Ovary (tissue), 10 donors: ENCODE measurements at places on chromosomes 2 and 18.

- no peak for DNase-seq
These were observed 965 bp upstream of the ELOA2 start for GRCh38 chr18:47036298-47036874.

- DNase-seq: no peak
These were observed 53.3 kb downstream of the PIKFYVE start for GRCh38 chr2:208319391-208319790.

DNA sequence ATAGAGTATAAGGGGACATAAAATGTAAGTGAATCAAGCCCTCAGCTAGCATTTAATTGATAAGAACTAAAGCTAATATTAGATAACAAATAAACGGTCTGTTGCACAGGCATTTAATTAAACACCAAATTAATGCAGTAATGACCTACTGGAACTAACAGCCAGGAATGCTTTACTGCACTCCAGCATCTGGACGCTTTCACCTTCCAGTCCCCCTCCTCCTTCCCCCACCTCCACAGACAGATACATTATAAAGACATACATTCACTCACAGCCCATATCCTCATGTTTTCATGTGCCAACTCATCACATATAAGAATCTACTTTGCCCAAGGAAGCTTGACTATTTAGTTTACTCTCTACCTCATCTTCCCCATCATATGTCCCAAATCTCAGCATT is 337.4 kb upstream of the PIK3C3 start:
- DNase-seq: no peak

GRCh38 chr2:233100192-233100998 is 40.3 kb downstream of the INPP5D start:
- DNase-seq: no peak

DNA sequence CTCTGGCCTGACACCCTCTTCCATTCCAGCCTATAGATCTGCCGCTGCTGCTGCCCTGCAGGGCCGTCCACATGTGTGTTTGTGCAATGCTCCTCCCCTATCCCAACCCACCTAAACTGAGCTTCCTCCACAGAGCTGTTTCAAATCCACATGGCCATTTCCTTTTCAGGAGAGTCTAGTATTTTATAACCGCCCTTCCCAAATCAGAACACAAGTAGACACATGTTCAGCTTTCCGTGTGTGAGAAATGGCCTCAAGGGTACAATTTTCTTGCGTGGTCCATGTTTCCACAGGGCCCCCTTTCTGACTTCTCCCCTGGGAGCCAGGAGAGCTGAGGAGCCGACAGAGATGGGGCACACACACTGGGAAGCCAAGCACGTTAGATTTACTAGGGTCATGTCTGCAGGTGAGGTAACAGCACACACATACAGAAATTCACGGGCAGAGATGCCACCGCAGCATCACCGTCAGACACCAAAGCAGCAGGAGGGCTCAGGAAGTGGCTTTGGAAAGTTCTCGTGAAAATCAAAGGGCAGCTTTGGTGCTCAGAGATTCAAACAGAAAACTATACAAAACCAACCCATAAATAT is 102.9 kb upstream of the TGFA start:
- no peak for DNase-seq

GRCh38 chr2:148903979-148904378 is 29.0 kb downstream of the KIF5C start:
- no peak for DNase-seq

GRCh38 chr2:223215254-223215516 is 163.2 kb downstream of the KCNE4 start:
- DNase-seq: no peak

GRCh38 chr2:183059561-183059960 is 19.0 kb upstream of the DUSP19 start:
- no peak for DNase-seq

DNA sequence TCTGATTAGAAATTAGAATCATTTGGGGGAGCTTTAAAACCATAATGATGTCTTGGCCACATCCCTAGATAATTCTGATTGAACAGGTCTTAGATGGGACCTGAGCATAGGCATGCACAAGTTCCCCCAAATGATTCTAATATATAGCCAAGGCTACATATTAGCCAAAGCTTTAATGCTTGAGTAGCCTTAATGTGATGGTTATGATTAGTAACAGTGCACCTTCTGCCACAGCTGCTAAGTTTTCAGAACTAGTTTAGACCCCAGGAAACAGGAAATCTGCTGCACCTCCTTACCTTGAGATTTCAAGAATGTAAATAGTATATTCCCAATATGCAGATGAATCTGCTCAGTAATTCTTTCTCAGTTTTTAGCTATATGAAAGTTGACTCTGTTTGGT is 119.8 kb downstream of the PTPN4 start:
- DNase-seq: no peak

DNA sequence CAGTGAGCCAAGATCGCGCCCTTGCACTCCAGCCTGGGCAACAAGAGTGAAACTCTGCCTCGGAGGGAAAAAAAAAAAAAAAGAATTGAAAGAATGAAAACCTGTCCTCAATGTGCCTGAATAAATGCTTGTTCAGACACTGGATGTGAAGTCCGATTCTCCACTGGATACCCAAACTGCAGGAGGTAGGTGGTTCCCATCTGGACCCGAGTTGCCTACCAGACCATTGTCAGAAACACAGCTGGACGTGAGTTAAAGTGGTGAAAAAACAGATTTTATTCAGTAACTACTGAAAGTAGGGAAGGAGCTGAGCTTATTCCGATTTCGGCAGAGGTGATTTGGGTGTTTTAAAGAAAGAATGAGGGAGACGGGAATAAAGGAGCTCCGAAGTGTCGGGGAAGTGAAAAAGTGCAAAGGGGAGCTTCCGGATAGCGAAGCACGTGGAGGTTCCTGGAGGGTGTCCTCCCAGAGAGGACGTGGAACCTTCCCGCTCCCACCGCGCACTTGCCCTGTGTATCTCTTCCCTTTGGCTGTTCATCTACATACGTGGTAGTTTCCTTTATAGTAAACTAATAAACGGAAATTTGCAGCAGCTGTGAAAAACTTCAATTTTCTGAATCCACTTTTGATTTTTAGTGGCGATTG is 10.4 kb upstream of the ZDBF2 start:
- no peak for DNase-seq

GRCh38 chr18:76783786-76784484 is 38.4 kb upstream of the ZNF236 start:
- DNase-seq: no peak

DNA sequence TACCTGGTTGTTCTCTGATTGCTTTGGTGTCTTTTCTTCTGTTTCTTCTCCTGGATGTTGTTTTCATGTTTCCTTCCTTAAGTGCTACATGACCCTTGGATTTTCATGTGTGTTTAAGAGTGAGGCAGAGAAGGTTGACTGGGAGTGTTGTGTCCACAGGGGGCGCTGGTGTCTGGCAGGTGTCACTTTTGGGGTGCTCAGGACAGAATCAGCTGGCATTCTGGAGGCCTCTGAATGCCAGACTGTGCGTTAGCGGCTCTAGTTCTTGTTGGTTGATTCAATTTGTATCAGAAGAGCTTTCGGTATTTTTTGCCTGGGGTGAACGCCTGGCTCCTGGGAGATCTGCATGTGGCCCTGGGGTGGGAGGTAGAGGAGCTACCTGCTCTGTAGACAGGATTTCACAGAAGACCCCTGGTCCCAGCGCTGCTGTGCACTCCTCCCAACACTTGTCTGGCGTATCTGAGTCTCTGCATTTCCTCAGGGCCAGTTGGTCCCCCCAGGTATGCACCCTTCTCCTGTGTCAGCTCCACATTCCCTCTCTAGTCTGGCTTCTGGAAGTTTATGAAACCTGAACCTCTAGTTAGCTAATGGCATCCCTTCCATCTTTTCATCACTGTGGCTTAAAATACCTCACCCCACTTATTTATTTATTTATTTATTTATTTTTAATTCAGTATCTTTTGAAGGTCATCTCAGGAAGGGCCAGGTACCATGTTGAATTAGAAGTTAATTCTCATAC is 1.1 kb downstream of the GREB1 start:
- DNase-seq: no peak

DNA sequence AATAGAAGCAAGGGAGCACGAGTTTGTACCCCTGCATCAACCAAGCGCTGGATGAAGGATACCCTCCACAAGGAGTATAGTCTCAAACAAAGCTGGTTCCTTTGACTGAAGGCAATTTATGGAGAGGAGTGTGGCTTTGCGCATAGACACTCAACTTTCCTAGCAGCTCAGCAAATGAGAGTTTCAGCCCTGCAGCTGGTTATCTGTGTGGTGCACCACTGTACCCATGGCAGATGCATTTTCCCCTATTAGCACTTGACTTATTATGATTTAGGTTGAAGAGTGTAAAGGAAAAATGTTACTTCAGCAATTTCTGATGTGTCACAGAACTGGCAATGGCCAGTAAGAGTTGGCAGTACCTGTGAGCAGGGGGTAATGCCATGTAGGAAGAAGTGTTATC is 440.1 kb upstream of the LINC00305 start:
- no peak for DNase-seq

DNA sequence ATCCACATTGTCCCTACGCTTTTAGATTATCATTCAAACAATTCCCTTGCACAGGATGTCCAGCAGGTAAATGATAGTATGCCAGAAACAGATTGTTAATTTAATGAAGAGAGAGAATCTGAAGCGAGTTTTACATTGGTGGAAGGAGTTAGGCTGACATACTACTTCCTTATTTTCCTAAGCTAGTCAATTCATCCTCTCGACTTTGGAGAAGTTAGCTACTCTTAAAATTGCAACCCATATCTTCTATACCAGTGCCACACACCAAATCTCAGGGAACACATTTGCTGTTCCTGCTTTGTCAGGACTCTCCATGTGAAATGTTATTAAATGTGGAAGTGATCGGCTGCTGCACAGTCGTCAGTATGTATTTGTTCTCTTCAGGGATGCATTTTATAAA is 249.2 kb downstream of the NAPG start:
- DNase-seq: no peak

- peak; percentile 17 for DNase-seq
These were observed 66.0 kb upstream of the HAAO start for GRCh38 chr2:42858140-42859005.
